ENCODE measurements at places on chromosomes 5 and 9. TPM values are rescaled to one million over a fixed set of nuclear protein-coding genes. Genes with fewer than 3 reads are reported as not detected.

CCNO gene
- 2.6 TPM for total RNA-seq

CDH10 gene
- 1.4 TPM for total RNA-seq

IFNK gene
- not detected for total RNA-seq

ENTPD2 gene
- not detected for total RNA-seq

WDR38 gene
- total RNA-seq = not detected

ANKRD20A1 gene
- total RNA-seq = not detected

SYK gene
- 21.5 TPM for total RNA-seq

ECSCR gene
- total RNA-seq = 1.1 TPM

All from A673 (cell line).